ENCODE measurements at places on chromosomes 1 and 21.

GRCh38 chr1:174167265-174167803, 8.0 kb downstream of the RABGAP1L start:
- DNase-seq = no peak

DNA sequence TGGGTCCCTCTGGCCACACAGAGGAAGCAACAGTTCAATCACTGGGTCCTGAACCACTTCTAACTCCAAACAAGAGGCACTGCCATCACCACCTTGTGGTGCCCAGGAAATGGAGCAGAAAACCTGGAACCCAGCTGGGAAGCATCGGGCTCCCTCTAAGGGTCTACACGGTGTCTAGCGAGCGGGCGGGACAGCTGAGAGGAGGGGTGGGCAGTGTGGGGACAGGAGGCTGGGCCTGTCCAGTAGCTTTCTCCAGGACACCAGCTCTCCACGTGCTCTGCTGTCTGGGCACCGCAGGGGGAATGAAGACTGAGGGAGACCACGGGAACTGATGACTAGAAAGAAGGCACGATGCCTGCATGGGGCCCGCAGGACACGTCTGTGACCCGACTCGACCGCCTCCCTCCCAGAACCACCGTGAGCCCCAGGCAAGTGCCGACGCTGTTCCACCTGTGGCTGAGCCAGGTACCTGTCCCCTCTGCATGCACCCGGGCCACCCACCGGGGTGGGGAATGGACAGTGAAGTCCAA, 5.4 kb upstream of the PRDM15 start:
- DNase-seq = no peak

GRCh38 chr1:70546726-70547125, 135.7 kb downstream of the CTH start:
- no peak for DNase-seq

DNA sequence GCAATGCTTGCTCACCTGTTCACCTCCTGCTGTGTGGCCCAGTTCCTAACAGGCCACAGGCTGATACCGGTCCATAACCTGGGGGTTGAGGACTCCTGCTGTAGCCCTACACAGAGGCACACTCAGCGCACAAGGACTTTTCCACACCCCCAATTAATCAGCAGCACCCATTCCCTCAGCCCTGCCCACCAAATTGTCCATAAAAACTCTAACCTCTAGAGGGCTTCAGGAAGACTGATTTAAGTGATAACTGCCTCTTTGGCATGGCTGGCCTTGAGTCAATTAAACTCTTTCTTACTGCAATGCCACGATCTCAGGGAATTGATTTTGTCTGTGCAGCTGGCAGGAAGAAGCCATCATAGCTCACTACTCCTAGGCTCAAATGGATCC, 71.3 kb upstream of the MUTYH start:
- no peak for DNase-seq

- no peak for DNase-seq
Measured at GRCh38 chr21:14900611-14901010, 164.2 kb downstream of the NRIP1 start.

GRCh38 chr1:90729504-90730242, 12.6 kb upstream of the BARHL2 start:
- DNase-seq = no peak

DNA sequence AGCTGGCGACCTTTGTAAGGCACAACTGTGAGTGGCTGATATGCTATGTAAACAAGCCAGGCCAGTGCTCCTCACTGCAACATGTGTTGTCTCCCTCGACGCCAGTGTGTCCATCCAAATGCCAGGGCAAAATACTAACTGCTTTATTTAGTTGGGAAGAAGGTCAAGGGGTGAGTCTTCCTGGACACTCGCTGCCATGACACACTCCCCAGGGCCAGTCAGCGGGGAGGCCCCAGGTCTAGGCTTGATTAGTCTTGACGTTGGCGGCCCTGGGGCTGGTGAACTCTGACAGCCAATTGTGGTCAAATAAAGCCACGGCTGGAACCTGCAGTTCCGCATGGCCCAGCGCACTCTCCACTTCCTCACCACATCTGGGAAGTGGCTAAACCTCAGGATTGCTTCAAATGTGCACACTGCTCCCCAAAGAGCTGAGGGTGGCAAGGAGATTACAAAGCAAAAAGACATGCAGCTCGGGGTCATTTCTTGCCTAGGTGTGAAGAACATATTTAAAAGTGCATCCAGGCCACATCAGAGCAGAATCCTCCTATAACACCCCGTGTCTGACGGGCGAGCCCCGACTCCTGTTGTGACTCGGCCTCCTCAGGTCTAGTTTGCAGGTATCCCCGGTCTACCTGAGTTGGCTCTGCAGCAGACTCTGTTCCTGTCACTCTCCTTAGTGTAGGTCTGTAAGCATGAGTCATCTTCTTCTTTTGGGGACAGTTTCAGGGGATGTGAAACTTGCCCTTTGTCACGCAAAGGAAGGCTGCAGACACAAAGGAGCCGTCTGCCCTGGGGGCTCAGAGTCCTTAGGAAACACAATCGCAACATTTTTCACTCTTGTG, 183.5 kb downstream of the RUNX1 start:
- peak; percentile 27 for DNase-seq

DNA sequence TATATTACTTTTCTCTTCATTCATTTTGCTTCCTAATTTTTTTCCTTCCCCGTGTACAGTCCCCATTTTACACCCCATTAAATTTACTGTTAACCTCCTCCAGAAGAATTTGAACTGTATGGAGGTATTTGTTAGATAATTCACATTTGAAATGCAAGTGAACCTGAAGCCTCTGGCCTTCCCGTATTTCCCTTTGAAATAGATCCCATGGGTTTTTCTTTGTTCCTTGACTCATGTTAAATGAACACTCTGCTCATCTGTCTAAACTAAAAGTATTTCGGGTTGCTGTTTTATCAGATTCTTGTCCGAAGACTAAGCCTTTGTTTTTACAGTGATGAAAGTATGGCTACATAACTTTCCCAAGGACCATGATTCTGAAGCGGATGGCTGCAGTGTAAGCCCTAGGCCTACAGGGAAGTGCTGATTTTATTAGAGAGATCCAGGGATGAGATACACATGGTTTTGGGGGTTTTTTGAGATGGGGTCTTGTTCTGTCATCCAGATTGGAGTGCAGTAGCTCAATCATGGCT, 187.9 kb downstream of the PATJ start:
- no peak for DNase-seq

GRCh38 chr1:27672750-27673112, 739 bp upstream of the IFI6 start:
- no peak for DNase-seq

Data from testis (tissue), 5 donors.